ENCODE measurements at places on chromosomes 7 and 10. TPM values are rescaled to one million over a fixed set of nuclear protein-coding genes. Genes with fewer than 3 reads are reported as not detected.

The GSTO2 gene
- total RNA-seq, result under 0.01 TPM

GRCh38 chr10:132061465-132061864 lies 4.3 kb upstream of the JAKMIP3 start:
- H3K36me3 ChIP-seq, result no peaks in the 10 kb centered on the region
- no peak for DNase-seq
- no peak overlapping the region for H3K4me3 ChIP-seq
- H3K27ac ChIP-seq, result no peak overlapping the region
- H3K27me3 ChIP-seq, result no peaks in the 10 kb centered on the region

The TRIL gene
- total RNA-seq, result 7.5 TPM

DNA sequence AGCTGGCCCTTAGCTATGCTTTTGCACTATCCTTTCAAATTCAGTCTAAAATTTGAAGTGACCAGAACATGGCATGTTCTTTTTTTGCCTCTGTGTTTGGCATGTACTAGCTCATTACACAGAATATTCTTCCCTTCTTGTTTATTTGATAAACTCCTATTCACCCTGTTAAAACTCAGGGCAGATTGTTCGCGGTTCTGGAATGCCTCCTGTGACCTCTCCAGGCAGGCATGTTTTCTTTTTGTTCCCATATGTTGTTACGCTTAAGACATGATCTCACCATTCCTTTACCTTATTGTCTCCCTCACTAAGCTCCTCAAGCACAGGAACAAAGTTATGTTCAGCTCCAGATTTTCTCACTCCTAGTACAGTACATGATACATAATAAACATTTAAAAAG lies 181.7 kb downstream of the CCSER2 start:
- H3K27me3 ChIP-seq, result no peaks in the 10 kb centered on the region
- no peak for DNase-seq
- no peaks in the 10 kb centered on the region for H3K36me3 ChIP-seq
- no peak overlapping the region for H3K27ac ChIP-seq
- no peak overlapping the region for H3K4me3 ChIP-seq

The PRDX3 gene
- total RNA-seq, result 163 TPM

GRCh38 chr7:115494529-115495147 lies 535.9 kb downstream of the TFEC start:
- no peak overlapping the region for H3K4me3 ChIP-seq
- no peak for DNase-seq
- no peak overlapping the region for H3K27ac ChIP-seq
- H3K36me3 ChIP-seq, result no peaks in the 10 kb centered on the region
- H3K4me1 ChIP-seq, result no peaks in the 10 kb centered on the region
- no peaks in the 10 kb centered on the region for H3K27me3 ChIP-seq

The CYP26A1 gene
- not detected for total RNA-seq

DNA sequence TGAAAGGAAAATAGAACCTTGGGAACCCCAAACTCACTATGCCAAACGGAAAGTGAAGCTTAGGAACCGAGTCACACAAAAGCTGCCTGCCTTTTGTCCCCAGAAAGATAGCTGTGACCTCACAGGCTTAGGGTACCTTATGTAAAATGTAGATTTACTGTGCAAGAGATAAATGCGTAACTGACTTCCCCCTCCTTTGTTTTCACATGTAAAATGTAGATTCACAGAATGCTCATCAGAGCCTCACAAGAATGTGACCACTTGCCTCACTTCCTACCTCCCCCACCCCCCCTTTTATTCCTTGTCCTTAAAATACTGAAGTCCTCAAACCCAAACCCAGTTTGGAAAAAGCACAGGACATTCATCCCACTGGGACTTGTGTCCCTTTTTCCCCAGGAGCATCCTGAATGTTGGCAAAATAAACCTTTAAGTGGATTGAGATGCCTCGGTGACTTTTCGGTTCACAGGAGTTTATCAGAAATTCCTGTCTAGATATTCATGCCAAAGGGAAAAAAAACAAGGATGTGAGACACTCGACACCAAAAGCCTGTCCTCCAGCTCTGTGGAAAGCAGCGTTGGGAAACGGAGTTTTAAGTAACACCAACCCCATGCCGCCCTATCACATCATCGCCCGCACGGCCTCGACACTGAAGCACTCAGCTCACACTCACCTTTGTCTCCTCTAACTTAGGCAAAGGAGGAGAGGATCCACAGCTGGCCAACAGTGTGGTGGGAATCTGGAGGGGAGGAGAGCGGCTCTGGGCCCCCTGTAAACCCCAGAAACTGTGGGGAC lies 45.9 kb downstream of the SVIL start:
- H3K27me3 ChIP-seq, result no peaks in the 10 kb centered on the region
- H3K27ac ChIP-seq, result peak overlapping the region; percentile 78

- H3K4me1 ChIP-seq, result peaks cover 11% of the 10 kb centered on the region
- no peaks in the 10 kb centered on the region for H3K27me3 ChIP-seq
- H3K4me3 ChIP-seq, result peak overlapping the region; percentile 77
- peak overlapping the region; percentile 89 for H3K27ac ChIP-seq
- DNase-seq, result peak; percentile 55
Observed at GRCh38 chr7:10940704-10941355, 32.8 kb upstream of the PHF14 start.

GRCh38 chr10:98446151-98446660 lies 529 bp downstream of the HPS1 start:
- H3K4me1 ChIP-seq, result peaks cover 14% of the 10 kb centered on the region
- no peaks in the 10 kb centered on the region for H3K27me3 ChIP-seq
- H3K27ac ChIP-seq, result peak overlapping the region; percentile 94
- peak overlapping the region; percentile 77 for H3K4me3 ChIP-seq
- peak; percentile 65 for DNase-seq

GRCh38 chr7:94655126-94655847 lies 646 bp downstream of the SGCE start:
- H3K36me3 ChIP-seq, result no peaks in the 10 kb centered on the region
- peak; percentile 78 for DNase-seq
- H3K27me3 ChIP-seq, result no peaks in the 10 kb centered on the region

DNA sequence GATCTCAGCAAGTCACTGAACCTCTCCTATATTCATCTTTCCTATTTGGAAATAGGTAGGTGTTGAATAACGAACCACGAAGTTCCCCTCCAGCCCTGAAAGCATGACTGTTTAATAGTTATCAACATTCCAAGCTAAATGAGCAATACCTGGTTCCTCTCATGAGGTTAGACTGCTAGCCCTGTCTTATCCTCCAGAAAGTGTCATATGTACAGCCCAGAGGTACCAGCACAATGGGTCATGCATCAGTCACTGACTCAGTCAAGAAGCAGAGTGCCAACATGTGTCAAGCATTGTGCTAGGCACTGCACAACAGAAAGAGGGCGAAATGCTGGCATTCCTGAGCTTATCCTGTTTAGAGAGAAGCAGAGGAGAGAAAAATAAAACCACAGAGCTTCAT lies 70.0 kb downstream of the AMPH start:
- H3K4me1 ChIP-seq, result no peaks in the 10 kb centered on the region
- DNase-seq, result no peak

DNA sequence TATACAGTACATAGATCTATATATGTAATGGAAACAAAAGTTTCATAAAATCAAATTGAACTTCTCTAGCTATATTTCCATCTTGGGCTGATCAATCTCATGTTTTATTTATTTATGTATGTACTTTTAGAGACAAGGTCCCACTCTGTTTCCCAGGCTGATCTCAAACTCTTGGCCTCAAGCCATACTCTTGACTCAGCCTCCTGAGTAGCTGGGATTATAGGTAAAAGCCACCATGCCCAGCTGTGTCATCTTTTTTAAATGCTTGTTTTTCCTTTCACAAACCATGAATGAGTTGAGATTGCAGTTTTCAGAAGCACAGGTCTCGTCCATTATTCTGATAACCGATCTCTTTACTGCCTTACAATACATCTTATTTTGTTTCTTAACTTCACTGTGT lies 400.9 kb downstream of the KCNMA1 start:
- peaks cover 27% of the 10 kb centered on the region for H3K4me1 ChIP-seq
- no peak overlapping the region for H3K4me3 ChIP-seq
- no peaks in the 10 kb centered on the region for H3K27me3 ChIP-seq
- DNase-seq, result no peak

- no peak overlapping the region for H3K27ac ChIP-seq
- H3K36me3 ChIP-seq, result no peaks in the 10 kb centered on the region
- H3K4me3 ChIP-seq, result no peak overlapping the region
- no peaks in the 10 kb centered on the region for H3K27me3 ChIP-seq
- H3K4me1 ChIP-seq, result peaks cover 26% of the 10 kb centered on the region
Observed at GRCh38 chr7:115087437-115087836, 165.5 kb downstream of the MDFIC start.

The ASB10 gene
- not detected for total RNA-seq
